ENCODE measurements at places on chromosomes 7 and 10. TPM values are rescaled to one million over a fixed set of nuclear protein-coding genes. Genes with fewer than 3 reads are reported as not detected.
A peak's percentile ranks its signal among the peaks of the same experiment; 100 is the strongest.

Gene CALML5
- total RNA-seq, result 6.3 TPM

Gene GPR26
- total RNA-seq, result not detected

Gene KAZALD1
- total RNA-seq, result 21.2 TPM

Gene PTN
- 4.5 TPM for total RNA-seq

DNA sequence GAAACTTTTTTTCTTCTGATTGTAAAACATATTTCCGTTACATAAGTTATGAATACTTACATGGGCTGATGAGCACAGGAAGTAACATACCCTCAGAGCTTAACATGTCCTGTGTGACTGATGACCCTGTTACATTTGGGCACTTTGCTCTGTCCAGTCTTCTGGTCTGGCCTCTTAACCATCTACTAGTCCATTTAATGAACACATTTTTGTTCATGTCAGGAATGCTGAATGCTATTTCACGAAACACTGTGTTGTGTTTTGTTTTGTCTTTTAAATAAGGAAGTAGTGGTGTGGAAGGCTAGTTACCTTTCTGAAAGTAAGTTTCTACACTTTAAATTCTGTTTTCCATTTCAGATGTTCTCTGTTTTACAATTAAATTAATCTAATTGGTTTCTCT lies 77.7 kb downstream of the RBM33 start:
- no peak for DNase-seq

DNA sequence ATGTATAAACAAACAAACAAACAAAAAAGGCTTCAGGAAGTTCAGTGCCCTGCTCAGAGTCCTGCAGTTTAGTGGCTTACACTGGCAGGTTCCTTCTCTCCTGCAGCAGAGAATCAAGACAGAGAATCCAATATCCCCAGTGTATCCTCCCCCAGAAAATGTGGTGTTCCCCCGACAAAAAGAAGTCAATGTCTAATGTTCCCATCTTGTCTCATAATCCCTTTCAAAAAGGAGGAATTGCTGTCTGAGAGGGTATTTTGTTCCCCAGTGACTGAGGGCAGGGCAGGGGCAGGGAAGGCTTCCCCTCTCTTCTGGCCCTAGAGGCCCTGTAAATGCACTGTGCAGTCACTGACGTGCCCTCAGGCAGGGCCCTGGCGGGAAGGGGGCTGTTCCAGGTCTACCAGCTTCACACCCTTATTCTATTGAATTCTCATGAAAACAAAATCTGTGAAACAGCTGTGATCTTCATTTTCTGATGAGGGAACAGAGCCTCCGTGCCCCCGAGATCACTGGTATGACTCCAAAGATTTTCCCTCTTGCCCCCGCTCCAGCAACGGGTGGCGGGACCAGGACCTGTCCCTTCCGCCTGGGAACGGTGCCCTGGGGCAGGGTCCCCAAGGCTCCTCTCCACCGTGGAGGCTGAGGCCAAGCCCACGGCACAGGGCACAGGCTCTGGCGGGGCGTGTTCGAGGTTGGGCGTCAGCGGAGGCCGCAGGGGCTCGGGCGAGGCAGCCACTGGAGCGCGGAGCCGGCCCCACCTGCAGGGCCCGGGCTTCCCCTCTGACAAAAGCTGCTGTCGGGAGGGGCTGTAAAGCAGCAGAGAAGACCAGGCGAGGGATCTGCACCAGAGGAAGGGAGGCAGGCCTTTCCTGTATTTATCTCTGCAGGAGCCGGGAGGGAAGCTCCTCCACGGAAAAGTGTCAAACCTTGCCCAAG lies 13.4 kb upstream of the WDFY4 start:
- DNase-seq, result no peak

GRCh38 chr7:1677206-1678080 lies 7.4 kb downstream of the ELFN1 start:
- DNase-seq, result no peak

- no peak for DNase-seq
Measured at GRCh38 chr10:76839276-76839675, 798.3 kb downstream of the KCNMA1 start.

DNA sequence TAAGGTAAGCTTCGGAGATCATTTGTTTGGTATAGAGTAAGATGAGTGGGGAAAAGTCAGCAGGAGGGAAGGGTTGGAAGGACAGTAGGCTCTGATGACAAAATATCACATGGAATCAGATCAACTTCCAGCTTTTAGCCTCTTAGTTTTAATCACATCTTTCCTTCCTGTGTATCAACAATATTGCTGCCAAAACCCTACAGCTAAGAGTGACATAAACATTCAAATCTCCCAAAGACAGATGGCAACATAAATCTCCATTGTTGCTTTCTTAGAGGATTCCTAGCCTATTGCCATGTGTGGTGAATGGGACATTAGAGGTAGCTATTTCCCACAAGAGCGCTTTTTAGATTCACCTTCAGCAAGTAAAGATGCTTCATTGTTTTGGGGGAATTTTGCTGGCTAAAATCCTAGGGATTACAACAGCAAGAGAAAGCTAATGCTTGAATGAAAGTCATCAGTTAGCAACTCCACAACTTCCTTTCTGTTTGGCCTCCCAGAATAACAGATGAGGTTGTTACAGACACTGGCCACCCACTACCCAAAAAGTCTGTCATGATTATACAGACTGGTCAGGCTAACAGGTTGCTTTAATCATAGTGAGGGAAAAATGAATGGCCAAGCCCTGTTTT lies 35.2 kb upstream of the FZD1 start:
- no peak for DNase-seq

DNA sequence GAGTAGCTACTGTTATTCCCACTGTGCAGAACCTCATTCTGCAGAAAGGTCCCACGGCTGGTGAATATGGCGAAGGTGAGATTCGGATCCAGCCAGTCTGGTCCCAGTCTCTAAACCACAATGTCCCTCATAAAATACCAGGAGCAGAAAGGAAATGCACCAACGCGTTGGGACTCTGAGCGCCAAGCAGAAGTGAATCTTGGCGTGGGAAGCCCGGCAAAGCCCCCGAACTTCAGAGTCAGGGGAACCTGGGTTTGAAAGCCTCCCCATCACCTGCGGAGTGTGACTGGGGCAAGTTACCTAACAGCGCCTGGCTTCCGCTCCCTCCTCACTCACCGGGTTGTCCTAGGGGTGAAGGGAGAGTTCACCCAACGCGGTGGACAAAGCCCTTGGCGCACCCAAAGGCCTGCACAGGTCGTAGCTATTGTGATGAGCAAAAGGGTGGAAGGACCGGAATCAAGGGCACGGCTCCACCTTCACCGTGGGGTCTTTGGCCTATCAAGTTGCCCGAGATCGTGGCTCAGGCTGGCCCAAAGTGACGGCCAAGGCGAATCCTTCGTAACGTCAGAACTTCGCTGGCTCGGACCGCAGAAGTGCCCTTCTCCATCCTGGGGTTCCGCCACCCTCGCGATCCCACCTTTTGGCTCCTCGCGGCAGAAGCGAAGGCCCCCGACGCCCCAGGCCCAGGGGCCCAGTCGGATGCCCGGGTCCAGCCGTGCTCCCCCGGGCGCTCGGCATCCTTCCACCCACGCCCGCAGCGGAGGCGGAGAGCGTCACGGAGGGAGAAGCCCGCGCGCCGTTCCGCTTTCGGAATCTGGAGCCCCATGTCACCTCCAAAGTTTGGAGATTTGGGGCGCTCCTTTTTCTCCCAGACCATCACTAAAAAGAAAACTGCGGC lies 811 bp downstream of the RGS10 start:
- peak; percentile 41 for DNase-seq

Gene RPEL1
- not detected for total RNA-seq

Gene ZPBP
- total RNA-seq, result not detected

DNA sequence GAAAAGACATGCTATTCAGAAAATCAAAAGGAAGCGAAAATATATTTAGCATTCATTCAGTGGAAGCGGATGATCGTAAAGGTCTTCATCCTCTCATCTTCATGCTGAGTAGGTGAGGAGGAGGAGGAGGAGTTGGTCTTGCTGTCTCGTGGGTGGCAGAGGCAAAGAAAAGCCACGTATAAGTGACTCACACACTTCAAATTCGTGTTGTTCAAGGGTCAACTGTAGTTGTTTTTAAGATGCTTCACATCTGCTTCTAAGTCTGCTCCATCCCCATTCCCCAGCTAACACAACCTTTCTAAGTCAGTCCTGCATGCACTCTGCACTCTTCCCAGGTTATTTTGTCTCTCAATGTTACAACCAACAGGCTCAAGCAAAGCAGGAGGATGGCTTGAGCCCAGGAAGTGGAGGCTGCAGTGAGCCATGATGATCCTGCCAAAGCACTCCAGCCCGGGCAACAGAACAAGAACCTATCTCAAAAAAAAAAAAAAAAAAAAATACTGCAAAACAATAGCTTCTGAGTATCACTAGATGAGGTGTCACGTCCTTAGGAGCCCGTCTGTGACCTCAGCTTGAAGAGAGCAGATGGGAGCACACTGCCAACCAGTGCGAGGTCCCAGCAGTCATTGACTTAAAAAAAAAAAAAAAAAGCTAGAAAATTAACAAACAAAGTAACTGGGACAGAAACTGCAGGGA lies 70.5 kb downstream of the SFMBT2 start:
- DNase-seq, result no peak

DNA sequence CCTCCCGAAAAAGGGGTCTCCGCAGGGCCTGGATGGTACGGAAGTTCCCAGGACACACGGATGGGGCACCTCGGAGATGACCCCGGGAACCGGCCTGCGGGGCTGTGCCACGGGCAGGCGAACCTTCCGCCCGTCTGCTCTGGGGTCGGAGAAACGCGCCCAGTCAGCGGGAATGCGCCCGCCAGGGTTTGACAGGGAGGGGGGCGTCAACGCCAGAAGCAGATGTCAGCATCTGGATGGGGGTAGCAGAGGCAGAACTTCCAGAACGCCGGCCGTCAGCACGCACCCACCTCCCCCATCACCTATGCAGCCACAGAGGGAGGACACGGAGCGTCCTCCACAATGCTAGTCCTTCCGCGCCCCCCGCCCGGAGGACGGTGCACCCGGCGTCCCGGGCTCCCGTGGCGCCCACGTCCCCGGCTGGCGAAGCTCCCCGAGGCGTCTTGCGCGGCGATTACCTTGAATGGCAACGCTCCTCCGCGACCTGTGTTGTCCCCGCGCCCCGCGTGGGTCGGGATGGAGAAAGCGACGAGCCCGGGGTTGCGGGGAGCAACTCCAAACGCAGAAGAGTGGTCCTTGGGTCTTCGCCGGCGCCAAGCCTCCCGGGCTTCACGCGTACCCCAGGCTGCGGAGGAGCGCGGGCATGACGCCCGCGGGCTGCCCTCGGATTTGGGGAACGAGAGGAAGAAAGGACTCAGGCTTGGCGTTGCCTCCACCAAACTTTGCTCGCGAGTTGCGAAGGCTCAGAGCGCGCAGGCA lies 561 bp downstream of the FGFR2 start:
- DNase-seq, result no peak

Gene CYP2E1
- total RNA-seq, result 3.0 TPM

Gene SEMA3C
- 20.9 TPM for total RNA-seq

DNA sequence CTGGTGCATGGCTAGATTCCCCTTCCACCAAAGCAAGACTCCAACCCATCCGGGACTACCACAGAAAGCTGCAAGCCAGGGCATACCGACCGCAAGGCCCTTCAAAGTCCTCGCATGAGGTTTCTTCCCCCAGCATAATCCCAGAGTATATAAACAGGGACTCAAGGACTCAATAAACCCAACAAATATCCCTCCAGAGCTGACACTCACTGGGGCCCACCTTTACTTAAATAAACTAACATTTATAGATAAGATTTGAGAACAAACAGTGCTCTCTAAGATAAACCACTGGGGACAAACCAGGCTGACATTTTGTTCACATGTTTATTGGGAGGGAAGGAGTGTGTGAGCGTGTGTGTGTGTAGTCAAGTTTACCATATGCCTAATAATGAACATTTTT lies 138.2 kb downstream of the ADAM12 start:
- no peak for DNase-seq

Gene PCLO
- 2.6 TPM for total RNA-seq

Gene RAB18
- 63.8 TPM for total RNA-seq

Gene MIOS
- 42.0 TPM for total RNA-seq

DNA sequence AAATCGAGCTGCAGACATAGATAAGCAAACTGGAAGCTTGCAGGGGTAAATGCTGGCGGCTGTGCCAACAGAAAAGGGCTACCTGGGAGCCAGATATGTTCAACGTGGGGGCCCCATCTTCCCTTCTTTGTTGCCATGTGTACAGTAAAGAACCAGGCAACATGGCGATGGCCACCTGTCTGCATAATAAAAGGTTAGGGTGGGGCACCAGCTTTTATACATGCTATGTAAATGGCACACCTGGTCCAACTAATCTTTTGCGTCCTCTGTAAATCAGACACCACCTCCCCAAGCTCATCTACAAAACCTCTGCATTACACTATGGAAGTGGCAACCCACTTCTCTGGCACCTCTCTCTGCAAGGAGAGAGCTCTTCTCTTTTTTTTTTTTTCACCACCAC lies 13.9 kb downstream of the BUD31 start:
- no peak for DNase-seq

GRCh38 chr7:137007001-137007694 lies 138.7 kb downstream of the CHRM2 start:
- DNase-seq, result no peak

DNA sequence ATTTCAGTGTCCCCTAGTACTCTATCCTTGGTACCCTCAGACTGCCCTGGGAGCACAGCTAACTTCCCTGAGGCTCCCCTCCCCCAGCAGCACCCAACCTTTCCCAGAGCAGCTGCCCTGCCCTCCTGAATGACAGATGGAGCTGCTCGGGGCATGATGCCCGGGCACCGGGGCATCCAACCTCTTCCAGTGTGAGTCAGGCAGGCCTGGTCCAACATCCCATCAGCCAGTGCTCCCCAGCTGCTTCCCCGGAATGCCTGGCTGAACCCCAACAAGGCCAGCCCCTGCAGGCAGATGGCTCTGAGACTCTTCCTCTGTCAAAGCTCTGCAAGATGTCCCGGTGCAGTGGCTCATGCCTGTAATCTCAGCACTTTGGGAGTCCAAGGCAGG lies 11.9 kb upstream of the TSPAN15 start:
- peak; percentile 80 for DNase-seq

Gene DNAJC9
- 45.6 TPM for total RNA-seq

DNA sequence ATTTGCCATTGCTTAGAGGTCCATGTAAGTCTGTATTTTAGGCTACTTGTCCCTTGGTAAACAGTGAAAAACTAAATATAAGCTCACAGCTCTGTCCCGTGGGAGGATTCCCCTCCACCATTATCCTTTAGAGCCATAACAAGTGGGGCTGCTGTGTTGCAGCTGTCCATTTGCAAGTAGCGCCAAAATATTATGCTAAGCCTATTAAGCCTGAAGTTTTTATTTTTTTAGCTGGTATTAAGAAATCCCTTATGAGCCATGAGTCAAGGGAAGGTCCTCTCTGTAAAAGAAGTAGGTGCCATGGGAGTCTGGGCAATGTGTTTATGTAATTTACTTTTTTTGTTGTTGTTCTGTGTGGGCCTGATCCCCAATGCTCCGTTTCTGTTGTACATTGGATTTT lies 183.9 kb downstream of the THSD7A start:
- no peak for DNase-seq

Gene BLNK
- 0.98 TPM for total RNA-seq

Data from PC-9 (cell line).